ENCODE measurements at places on chromosomes 6 and 20.

DNA sequence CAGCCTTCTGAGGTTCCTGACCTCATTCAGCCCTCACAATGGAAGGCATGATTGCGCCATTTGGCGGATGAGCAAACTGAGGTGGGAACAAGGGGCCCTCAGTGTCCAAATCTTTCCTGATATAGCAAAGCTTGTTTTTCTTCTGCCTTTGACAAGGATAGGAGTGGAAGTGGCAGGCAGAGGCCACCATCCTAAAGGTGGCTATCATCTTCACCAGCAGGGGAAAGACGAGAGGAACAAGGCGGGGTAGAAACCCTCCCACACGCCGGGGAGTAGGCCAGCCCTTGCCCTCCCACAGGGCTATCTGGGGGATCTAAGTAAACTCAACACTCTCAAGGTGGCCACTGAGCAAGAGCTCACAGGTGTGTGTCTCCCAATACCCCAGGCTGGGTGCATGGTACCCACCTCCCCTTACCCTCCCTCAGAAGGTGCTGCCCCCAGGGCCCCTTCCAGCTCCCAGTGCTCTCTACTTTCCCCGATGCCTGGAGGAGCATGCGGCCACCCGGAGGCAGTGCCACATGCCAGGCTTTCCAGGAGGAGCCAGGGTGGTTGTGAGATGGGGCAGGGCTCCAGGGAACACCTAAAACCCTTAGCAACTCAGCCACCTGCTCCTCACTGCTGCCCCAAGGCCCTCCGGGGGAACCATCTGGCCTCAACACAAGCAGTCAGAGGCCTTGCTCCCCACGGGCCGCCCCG is 11.2 kb downstream of the SPDEF start:
- DNase-seq = no peak

- no peak for DNase-seq
Measured at GRCh38 chr20:62511300-62511914, 35.6 kb upstream of the GATA5 start.

GRCh38 chr20:17860301-17861197 is 108.0 kb downstream of the SNX5 start:
- no peak for DNase-seq

GRCh38 chr6:80304014-80304413 is 197.5 kb downstream of the BCKDHB start:
- DNase-seq = no peak

GRCh38 chr6:103198386-103198785 is 1661.3 kb downstream of the HACE1 start:
- DNase-seq = no peak

DNA sequence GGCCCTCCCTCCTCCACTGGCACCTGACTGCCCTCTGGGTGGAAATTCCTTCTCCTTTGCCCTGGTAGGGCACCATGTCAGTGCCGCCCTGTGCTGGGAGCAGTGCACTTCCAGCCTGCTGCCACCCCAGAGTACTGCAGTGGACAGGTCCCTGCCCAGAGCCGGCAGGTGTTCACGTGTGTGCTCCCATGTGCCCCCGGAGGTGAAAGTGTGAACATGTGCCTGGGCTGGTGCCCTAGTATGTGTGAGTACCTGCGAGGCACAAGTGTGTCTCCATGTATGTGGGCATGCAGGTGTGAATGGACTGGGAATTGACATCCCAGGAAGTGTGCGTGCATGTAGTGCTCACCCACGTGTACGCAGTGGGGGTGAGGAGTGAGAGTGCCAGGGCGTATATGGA is 29.4 kb downstream of the SDCBP2 start:
- no peak for DNase-seq

DNA sequence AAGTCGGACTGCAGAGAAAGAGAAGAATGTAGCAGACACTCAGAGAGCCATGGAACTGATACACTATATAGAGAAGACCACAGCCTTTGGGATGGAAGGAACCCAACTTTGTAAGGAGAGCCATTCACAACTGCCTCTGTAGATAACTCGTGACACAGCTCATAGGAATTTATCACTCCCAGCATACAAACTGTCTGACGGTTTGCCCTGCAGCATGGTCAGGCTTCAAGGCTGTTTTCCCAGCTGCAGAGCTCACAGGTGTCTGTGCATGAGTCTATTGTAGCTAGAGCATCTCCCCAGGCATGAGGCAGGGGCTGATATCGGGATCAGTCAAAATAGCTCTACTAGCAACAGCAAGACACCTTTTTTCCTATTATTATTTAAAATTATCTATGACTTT is 130.5 kb upstream of the DTNBP1 start:
- no peak for DNase-seq

DNA sequence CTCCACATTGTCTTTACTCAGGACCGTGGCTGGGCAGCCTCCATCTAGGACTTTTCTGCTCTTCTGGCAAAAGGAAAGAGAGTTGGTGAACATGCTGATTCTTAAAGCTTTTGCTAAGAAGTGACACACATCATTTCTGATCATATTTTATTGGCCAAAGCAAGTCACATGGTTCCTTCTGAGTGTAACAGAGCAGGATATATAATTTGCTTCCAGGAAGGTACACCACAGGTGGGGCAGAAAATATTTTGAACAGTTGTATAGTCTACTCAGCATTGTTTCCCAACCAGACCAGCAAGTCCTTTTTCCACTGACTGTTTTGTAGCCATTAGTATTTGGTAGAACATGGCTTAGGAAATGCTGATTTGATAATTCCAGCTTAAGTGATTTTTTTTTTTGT is 73.5 kb downstream of the AKAP7 start:
- DNase-seq = no peak

GRCh38 chr6:147382945-147383554 is 125.4 kb upstream of the SAMD5 start:
- DNase-seq = no peak

- DNase-seq = no peak
Measured at GRCh38 chr6:84204011-84204410, 23.4 kb downstream of the CEP162 start.

- DNase-seq = no peak
Measured at GRCh38 chr6:12865671-12866181, 149.2 kb downstream of the PHACTR1 start.

DNA sequence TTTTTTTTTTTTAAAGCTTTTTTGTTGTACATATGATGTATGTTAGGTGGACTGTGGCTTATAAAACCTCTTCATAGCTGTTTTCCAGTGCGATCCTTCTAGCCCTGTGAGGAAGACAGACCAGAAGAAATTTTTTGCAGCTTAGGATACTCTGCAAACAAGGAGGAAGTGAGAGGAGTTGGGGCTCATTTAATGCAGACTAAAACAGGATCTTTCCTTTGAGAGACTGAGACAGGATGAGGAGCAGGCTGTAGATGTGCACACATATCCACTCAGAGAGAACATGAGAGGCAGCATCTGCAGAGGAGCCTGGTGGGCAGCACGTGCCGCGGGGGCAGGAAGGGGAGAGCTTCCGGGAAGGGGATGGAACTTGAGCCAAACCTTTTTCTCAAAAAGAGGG is 45.7 kb downstream of the PPARD start:
- no peak for DNase-seq

DNA sequence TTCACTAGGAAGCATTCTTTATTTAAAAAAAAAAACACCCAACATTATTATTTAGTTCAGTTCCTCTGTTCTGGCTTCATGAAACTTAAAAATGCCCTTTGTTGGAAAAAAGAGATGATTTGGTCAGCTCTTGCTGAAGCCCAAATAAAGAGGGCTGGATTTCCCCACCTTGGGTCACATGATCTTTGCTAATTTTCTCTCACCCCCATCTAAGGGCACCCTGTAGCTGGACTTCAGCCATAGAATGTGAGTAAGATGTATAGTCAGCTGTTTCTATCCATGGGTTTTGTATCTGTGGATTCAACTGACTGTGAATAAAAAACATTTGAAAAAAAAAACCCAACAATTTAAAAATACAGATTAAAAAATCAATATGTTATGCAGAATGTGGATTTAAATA is 213.9 kb upstream of the SULF2 start:
- DNase-seq = no peak

DNA sequence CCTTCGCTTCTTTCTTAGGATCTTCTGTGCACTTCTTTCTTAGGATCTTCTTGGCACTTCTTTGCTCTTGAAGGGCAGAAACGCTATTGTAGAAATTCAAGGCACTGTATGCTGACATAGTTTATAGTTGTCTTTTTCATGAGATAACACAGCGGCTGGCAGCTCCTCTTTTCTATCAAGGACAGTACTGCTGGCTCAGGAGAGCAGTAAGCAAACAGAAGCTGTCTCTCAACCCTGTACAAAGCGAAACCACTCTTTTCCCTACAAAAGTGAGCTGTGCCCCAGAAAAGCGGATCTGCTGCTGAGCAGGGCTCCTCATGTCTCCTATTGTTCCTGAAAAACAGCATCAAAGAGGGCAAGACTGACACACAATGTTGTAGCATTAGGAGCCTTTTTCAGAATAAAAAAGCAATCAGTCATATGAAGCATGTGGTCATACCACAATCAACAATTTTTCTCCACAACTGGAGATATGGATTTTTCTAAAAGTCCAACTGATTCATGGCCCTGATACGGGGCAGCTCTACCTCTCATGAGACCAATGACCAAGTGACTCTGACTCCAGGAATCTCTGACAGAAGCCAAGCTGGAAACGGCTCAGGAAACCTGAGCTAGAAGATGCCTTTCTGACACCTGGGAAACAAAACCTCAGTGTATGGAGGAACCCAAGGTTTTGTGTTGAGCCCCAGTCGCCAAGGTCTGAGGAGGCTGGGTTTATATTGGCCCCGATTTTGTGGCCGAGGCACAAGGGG is 255.9 kb downstream of the ESR1 start:
- DNase-seq = no peak

- no peak for DNase-seq
Measured at GRCh38 chr20:35387334-35387733, 24.4 kb downstream of the UQCC1 start.

DNA sequence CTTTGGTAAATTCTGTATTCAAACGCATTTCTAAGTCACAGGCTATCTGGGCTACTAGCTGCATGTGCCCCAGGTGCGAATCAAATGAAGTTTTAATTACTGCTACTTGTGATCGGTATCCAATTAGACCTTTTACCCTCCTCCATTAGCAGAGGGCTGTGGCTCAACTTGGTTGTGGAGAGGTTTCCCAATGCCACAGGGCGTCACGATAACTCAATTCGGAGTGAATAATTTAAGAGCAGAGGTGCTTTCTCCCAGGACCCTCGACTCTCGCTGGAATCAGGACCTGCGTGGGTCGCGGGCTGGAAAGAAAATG is 640 bp downstream of the SAYSD1 start:
- DNase-seq = no peak

DNA sequence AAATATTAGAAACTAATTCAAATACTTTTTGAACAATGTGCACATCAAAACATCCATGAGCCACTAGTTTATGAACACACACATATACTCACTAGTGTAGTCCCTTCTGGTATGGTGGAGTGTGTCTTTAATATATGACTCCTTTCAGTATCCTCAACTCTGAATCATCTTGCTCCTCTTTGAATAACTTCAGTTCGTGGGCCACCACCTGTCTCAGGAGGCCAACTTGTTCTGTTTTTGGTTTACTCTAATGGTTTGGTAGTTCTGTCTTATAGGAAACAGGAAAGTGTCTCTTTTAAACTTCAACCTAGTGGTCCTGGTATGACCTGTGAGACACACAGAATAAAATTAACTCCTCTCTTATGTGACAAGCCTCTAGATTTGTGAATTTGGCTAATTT is 55.6 kb downstream of the ZNF292 start:
- DNase-seq = no peak

DNA sequence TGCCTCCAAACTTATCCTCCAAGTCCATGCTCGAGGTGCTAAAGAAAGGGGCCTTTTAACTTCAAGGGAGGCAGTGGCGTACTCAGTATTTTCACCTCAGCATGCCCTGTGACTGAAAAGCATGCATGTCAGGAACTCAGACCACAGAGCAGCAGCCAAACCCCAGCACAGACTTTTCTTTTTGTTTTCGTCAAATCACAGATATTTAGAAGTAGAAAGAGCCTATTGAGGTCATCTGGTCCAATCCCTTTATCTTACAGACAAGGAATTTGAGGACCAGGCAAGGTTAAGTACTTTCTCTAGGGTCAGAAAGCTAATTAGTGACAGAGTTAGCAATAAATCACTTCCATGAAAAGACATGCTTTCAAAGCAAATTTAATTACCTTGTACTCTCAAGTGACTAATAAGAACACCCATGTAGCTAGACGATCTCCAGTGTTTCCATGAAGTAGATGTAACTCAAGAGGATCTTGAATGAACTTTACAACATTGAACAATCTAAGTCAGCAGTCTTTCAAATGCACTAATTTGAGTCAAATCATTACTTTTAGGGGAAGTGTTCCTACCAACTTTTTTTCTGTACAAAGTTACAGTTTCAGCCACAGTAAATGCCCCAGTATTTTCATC is 35.9 kb downstream of the MOXD1 start:
- no peak for DNase-seq

- DNase-seq = no peak
Measured at GRCh38 chr6:29762781-29763214, 39.6 kb downstream of the HLA-F start.

DNA sequence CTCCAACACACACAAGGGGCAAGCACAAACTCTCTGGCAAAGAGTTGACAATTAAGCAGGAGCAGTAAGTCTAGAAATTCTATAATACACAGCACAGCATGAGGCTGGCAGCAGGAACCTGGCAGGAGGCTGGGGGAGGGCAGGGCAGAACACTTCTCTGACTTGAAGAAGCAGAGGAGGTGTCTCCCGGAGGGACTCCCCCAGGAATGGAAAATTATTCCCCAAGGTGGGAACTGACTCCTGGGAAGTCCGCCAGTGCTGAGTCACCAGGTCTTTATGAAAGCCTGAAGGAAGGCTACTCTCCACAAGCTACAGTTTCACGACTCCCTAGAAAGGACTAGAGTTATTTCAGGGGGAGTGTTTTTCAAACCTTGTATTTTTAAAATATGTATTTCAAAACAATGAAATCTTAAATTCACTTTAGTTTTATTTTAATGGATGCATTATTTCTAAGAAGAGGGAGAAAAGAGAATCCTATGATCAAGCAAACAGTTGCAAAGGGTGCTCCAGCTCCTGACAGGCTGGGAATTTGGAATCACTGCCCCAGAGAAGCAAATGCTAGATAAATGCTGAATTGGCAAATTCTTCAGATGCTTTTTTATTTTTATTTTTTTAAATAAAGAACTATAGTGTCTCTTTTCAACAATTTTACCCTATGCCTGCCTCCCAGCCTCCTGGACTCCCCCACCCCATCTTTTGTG is 192.8 kb downstream of the LY86 start:
- DNase-seq = no peak

GRCh38 chr20:44402391-44403193 is 47.1 kb downstream of the HNF4A start:
- no peak for DNase-seq

- no peak for DNase-seq
Measured at GRCh38 chr20:63360850-63361518, at the start of gene CHRNA4. CHRNA4 (minus strand) TSS chr20:63361349; CDS start chr20:63361165, 184 bp downstream.

GRCh38 chr20:63060057-63060991 is 53.6 kb upstream of the BHLHE23 start:
- no peak for DNase-seq

- no peak for DNase-seq
Measured at GRCh38 chr6:32816746-32817204, at the start of gene HLA-DOB. HLA-DOB (minus strand) TSS chr6:32817002; CDS start chr6:32816951, 51 bp downstream.

DNA sequence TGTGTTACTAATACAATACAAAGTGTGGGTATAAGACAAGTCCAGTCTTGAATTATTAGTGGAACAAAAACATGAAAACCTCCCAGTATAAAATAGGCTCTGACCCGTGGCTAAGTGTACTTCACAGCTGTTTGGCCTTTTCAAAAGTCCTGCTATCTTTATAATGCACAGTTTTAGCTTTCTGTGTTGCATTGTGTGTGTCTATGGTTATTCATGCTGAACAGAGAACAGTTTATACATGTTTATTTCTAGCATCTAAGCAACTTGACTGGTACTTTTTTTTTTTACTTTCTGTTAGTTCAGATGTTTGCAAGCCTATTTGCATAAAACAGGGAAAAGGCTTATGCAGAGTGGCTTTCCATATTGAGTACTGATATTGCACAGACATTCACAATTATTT is 119.2 kb upstream of the CCN2 start:
- DNase-seq = no peak

Data from memory B cell (primary cell).